ENCODE measurements at places on chromosomes 4 and X.

- DNase-seq: no peak
Observed at GRCh38 chrX:10176121-10177003, 19.6 kb downstream of the CLCN4 start.

GRCh38 chrX:70331161-70331560 is 41.3 kb downstream of the KIF4A start:
- DNase-seq: no peak

DNA sequence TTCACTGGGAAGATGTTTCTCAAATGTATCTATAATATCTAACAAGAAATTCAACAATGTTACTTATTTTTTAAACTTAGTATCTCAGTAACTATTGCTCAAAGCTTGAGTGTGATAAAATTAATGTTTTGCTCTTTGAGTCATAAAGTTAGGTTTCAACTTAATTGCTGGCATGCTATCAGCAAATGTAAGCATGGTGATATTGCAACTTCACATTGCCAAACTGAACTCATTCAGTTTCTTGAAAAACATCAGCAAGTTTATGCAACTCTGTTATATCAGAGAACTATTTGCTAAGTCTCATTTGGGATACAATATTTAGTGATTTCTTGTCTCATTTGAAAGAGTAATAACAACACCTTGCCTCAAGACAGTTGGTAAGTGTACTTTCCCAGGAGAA is 91.2 kb upstream of the KLF3 start:
- no peak for DNase-seq

GRCh38 chr4:3792813-3793212 is 26.6 kb downstream of the ADRA2C start:
- DNase-seq: no peak

DNA sequence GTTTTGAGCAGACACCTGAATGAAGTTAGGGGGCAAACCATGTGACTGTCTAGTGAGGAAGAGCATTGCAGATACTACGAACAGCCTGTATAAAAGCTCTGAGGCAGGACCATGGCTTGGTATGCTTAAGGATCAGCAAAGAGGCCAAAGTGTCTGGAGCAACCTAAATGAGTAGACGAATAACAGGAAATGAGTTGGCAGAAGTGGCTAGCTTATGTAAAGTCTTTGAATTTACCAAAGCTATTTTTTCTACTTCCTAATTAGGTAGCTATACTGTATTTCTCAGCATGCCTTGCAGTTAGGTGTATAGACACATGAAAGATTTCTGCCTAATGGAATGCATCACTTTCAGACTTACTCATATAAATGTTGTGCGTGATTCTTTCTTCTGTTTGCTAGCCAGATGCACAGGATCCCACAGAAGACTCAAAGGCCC is 9.3 kb upstream of the GPRIN3 start:
- no peak for DNase-seq

DNA sequence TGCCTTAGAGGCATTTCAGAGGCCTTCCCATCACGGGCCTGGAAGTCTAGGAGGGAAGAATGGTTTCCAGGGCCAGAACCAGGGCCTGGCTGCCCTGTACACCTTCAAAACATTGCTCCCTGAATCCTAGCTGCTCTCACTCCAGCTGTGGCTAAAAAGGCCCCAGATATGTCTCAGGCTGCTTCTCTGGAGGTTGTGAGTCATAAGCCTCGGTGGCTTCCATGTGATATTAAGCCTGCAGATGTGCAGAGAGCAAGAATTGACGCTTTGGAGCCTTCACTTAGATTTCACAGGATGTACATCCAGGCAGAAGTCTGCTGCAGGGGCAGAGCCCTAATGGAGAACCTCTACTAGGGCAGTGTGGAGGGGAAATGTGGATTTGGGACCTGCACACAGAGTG is 502.5 kb downstream of the GRXCR1 start:
- no peak for DNase-seq

DNA sequence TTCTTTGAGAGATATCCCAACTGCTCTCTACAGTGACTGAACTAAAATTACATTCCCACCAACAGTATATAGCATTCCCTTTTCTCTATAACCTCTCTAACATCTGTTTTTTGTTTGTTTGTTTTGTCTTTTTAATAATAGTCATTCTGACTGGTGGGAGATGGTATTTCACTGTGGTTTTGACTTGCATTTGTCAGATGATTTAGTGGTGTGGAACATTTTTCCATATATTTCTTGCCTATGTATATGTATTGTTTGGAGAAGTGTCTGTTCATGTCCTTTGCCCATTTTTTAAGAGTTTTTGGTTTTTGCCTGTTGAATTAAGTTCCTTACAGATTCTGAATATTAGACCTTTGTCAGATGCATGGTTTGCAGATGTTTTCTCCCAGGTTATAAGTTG is 9.0 kb downstream of the USO1 start:
- DNase-seq: no peak

DNA sequence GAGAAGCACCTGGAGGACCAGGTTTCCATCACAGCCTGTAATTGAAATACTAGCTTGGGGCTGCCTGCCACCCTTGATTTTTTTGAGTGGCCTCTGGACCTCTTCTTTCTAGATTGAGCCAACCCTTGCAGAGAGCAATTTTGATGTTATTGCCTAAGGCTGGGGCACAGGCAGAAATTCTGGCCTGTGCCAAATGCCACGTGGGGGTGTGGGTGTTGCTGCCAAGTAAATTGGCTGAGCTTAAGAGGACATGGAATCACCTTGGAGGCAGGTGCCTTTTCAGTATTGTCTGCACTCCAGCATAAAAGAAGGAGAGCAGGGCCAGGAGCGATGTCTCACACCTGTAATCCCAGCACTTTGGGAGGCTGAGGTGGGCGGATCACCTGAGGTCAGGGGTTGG is 286.1 kb upstream of the PRPS2 start:
- no peak for DNase-seq

DNA sequence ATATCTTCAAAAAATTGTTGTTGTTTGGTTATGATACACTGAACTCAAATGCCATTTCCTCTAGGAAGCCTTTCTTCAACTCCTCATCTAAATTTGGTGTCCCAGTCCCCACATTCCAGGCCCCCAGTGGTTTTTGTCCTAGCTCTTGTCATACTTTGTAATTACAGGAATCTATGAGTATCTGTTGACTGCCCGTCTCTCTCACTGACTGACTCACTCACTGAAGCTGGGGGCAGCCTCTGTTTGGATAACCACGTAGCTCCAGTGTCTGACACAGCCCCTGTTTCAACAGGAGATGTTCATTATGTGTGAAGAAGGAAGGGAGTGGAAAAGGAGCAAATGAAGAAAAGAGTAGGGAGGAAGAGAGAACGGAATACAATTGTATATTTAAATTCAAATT is 284.1 kb upstream of the TENM3 start:
- DNase-seq: no peak

DNA sequence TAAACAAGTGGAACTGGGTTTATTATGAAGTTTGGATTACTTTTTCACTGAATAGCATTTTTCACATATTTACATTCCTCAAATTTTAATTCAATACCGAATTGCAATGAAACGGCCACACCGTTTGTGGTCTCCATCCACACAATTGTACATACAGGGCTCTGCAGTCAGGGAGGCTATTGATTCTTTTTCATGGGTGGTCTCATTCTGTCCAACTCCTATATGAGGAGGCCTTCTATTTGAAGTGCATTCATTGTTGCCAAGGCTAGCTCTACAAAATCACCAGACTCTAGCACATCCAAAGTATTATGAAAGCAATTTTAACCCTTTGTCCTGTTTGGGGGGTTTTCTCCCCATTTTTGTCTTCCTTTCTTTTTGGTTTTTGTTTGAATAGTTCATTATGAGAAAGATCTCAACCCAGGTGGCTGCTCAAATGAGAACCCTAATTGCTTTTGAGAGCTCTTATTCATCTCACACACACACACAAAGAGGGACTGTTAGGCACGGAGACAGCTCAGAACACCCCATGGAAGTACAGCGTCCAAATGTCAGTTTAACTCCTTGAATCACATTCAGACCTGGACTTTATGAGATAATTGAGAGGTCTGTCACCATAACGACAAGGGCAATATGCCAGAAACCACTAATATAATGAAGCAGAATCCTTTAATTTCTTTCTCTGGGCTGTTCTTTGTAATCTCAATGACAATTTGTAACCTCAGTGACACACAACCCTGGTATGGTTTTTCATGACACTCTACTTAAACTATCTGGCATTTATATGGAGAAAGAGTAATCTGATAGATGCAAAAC is 79.4 kb downstream of the NLGN4X start:
- no peak for DNase-seq

GRCh38 chrX:31836479-31836878 is 764.6 kb upstream of the FTHL17 start:
- DNase-seq: no peak

GRCh38 chr4:27024805-27025204 is 164.2 kb downstream of the STIM2 start:
- no peak for DNase-seq

DNA sequence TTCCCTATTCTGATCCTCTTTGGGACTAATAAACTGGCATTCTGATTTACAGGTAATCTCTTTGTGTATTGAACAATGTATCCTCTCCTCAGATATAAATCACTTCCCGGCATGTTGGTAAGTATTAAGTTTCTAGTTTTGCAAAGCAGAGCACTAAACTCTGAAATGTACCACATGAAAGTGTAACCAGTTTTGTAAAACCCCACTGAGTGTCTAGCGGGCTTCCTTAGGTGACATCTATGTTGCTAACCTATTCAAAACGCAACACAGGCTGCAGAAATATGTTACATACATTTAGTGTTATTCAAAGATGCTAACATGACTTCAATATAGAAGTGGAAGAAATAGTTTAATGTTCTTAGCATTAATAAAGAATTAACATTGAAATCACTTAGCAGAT is 25.2 kb downstream of the DNAJB14 start:
- no peak for DNase-seq

GRCh38 chr4:37803348-37803973 is 23.0 kb upstream of the PGM2 start:
- DNase-seq: no peak

GRCh38 chr4:3768842-3769641 is 2.9 kb downstream of the ADRA2C start:
- DNase-seq: no peak

GRCh38 chrX:143664302-143664701 is 28.4 kb upstream of the SLITRK4 start:
- no peak for DNase-seq

DNA sequence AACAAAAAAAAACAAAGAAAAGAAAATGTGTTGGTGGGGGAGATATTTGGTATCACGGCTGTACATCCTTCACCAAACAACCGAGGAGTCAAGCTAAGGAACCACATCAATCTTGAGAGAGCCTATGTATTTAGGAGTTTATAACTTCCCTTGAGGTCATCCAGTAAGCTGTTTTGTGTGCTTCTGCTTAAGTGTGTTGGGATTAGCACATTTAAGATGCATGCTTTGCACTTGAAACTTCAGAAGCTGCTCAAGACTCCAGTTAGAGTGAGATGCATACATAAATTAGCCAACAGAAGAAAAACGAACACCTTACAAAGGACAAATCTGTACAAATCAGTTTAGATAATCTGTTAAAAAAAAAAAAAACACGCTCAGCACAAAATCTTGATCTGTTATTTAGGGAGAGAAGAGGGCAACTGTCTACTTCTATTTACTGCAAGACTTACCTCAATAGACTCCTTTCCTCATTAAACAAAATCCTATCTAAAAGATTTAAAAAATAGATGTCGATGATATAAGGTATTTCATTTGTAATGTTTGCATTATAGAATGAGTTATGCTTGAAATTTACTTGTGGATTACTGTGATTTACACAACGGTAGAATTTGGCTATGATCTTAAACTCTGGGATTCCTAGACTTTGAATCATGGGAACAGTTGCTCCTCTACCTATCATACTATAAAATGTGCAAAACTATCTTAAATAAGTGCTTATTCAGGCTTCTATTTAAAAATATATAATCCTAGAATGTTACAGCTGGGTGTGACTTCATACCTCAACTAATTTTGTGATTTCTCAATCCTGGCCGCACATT is 53.8 kb upstream of the NAP1L5 start:
- no peak for DNase-seq

DNA sequence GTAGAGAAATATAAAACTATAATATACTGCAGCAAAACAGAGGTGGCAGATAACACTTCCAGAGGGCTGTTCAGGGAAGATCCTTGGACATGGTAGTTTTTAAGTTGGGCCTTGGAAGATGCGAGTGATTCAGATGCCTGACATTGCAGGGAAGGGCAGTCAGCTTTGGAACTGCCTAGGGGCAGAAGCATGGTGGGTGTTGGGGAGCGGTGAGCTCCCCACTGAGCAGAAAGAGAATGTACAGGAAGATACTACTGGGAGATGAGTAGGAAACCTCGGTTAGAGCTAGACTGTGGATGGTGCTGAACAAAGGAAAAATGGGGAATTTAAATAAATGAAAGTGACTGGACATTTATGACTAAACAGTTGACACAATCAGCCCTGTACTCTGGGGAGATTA is 24.9 kb upstream of the SEC24B start:
- DNase-seq: no peak

- DNase-seq: no peak
Observed at GRCh38 chrX:49930039-49930438, 7.6 kb downstream of the CLCN5 start.

DNA sequence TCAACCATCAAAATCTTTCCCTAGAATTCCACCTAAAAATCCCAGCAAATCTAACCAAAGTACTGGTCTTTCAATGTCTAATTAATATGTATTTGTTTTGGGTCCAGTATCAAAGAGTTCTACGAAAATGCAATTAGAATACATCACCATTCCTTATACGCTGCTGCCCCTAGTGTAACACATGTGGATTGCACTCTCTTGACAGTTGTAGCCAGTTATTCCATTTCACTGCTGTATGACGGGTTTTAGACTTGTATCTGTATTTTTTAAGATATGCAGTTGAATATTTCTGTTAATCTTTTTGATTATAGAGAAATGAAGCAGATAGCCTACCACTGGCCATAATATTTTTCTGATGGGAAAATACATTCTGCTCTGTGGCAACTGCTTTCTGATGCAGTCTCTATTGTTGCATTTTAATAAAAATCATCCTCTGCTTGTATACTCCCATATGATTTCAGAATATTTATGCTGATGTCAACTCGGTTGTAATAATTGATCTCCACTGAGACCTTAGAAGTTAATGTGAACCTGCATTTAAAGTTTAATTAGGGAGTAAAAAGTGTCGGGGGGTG is 17.1 kb upstream of the PAGE2B start:
- DNase-seq: no peak

DNA sequence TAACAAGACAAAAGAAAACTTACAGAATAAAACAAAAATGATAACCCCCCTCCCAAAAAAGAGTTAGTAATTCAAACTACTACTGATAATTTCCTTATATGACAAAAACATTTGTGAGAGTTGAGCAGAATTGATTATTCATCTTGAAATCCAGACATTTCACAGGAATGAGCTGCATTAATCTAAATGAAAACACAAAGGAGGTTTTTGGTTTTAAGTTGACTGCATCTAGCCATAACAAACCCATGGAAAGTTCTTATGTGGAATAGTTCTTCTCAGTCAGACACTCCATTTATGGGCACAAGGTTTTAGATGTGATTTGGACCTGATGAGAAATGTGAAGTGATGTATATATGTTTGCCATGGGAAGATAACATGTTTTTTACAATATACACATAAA is 95.4 kb downstream of the VCX2 start:
- DNase-seq: no peak

GRCh38 chr4:38004887-38005286 is 44.7 kb downstream of the PTTG2 start:
- DNase-seq: no peak

Measured in stimulated activated CD4-positive, alpha-beta T cell treated with anti-CD3 and anti-CD28 coated beads, Interleukin-4, amount 100 ng/mL, for 4 hours (primary cell).